ENCODE measurements at places on chromosomes 4 and X.

DNA sequence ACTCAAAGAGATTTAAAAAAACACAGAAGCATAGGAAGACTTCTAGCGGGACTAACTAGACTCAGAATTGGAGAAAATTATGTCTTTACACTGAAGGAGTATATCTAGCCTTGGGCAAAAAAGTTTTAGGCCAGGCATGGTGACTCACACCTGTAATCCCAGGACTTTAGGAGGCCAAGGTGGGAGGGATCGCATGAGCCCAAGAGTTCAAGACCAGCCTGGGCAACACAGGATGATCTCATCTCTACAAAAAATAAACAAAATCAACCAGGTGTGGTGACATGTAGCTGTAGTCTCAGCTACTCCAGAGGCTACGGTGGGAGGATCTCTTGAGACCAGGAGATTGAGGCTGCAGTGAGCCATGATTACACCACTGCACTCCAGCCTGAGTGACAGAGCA is 99.5 kb downstream of the NEUROG2 start:
- no peak for DNase-seq

DNA sequence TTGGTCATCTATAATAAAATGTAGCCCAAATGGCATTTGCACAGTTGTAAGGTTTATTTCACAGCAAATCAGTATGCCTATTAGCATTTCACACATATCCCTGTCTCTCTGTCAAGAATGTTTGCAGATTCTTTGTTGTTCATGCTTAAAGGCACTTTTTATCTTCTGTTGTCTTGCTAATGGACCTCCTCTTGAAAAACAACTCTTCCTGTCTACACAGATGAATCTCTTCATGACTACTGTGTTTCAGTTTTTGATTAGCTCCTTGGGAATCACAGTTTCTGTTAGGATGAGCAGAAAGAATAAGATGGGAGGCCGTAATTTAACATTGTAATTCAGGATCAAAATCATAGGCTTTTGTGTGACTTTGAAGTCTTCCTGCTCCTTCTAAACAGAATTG is 35.5 kb upstream of the SLC4A4 start:
- DNase-seq = no peak

- no peak for DNase-seq
These were observed 30.0 kb downstream of the IRF2 start for GRCh38 chr4:184444215-184444952.

GRCh38 chrX:47216393-47216925 is 2.0 kb upstream of the CDK16 start:
- no peak for DNase-seq

DNA sequence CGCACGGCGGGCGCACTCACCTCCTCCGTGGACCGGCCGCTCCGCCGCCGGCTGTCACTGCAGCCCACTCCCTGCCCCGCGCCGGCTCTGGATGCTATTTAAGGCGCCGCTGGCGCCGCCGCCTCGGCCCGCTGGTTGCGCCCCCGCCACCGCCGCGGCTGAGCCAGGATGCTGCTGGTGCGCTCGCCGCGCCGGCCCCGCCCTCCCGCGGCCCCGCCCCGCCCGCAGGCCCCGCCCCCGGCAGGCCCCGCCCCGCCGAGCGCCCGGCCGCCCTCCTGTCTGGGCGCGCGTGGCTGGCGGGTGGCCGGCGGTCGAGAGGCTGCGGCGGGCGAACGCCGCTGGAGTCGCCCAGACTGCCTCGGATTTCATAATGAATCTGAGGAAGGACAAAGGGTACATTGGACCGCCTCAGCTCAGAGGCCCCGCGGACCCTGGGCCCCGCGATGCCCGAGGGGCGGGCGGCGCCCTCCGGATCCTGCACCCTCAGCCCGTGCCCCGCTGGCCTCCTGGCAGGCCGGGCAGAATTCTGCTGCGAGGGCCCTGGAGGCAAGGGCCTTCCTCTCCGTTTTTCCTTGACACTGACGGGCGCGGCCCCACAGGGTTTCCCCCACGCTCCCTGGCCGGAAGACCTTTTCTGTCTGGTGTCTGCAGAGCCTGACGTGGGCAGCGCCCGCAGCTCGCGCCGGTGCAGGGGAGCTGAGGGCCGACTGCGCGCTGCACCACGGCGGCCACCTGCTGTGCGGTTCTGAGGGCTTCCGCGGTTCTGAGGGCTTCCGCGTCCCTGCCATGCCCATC is at the start of gene ACSL1:
Gene ACSL1 (minus strand): TSS at position 73 of the 795 bp plus-strand sequence. CDS start 22,454 bp downstream, outside the sequence.
- DNase-seq = peak; percentile 49

DNA sequence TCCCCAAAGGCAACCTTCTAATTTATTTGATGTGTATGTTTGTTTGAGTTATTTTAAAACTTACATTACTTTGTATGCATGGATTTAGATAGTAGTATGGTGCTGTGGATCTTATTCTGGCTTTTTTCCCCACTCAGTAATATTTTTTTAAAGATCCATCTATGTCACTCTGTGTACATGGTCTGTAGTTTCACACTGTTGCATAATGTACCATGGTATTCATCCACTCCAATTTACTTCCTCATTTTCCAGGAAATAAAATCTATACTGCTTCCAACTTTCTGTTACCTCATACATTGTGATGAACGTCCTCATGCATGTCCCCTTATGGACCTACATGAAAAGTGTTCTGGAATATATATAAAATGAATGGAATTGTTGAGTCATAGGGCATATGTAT is 17.6 kb downstream of the ARMCX2 start:
- DNase-seq = no peak

DNA sequence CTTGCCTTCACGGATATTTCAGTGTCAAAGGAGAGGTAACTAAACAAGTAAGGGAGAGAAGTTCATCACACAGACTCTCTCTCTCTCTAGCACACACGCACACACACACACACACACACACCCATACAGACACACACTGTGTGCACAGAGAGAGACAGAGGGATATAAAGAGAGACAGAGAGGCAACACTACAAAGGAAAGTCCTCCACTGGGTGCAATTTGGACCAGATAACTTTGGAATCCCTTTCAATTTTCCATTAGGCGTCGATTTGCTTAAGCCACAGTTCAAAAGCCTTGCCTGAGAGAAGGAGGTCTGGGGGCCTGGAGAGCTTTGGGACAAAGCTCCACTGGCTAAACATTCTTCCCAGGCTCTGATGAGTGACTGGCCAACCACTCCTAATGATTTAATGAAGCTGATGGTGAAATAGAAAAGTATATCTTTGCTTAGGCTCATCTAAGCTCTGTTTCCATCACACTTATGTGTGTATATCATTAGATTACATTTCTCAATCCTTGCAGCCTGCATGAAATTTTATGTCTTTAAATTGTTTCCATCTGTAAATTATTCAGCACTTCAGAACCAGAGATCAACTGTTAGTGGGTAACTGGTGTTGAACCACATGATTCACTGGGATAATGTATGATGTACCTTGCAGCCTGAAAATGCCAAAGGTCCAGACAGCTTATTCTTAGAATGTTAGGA is 180.8 kb downstream of the MAGEB17 start:
- DNase-seq = no peak

GRCh38 chr4:150329373-150329772 is 251.1 kb downstream of the DCLK2 start:
- DNase-seq = no peak

GRCh38 chrX:3435057-3435456 is 88.6 kb upstream of the MXRA5 start:
- no peak for DNase-seq

DNA sequence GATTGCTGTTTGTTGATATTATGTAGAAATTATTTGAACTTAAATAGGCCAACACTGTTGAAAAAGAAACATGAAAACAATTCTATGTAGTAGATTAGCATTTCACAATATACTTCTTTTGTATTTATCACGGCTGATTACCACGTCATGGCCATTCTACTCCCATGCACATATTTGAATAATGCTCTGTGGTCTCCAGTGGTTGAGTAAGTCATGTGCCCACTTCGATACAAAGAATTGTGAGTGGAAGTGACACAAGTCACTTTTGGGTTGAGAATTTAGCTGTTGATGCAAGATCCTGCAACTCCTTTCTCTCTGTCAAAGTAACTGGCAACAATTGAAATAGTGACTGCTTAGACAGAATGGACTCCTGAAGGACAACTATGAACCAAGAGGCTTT is 6.7 kb upstream of the FSTL5 start:
- no peak for DNase-seq

GRCh38 chrX:71181558-71181909 is 36.9 kb downstream of the NLGN3 start:
- DNase-seq = no peak

DNA sequence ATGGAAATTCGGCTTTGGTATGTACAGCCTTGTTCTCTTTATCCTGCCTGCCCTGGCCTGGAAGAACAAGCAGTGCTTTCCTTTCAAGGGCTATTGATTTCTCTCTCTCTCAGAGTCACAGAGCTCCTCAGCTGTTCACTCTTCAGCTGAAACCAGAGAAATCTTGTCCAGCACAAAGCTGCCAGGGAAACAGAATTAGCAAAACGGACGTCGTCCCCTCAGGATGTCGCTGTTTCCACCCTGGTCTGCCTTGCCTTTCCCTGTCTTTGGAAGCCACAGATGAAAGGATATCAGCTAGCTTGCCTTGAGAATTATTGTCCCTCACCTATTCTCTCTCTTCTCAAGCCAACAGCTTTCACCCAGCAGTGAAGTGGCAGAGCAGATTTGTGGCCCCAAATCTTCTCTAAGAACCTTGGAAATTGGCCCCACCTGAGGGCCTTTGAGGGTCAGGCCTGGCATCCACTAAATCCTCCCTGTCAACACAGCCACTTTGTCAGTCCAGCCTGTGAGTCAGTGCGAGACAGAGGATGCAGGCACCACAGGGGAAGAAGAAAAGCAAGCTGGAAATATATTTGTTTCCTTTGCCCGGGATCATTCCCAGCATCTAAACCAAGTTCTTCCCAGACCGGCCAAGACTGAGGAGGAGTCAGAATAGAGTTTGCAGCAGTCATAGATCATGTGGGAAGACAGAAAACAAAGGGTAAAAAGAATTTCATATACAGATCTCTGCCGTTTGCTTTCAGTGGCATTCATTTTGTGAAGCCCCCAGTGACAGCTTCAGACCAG is 63.8 kb upstream of the MTM1 start:
- no peak for DNase-seq

- no peak for DNase-seq
These were observed 106.4 kb upstream of the FTHL17 start for GRCh38 chrX:31178064-31178768.

DNA sequence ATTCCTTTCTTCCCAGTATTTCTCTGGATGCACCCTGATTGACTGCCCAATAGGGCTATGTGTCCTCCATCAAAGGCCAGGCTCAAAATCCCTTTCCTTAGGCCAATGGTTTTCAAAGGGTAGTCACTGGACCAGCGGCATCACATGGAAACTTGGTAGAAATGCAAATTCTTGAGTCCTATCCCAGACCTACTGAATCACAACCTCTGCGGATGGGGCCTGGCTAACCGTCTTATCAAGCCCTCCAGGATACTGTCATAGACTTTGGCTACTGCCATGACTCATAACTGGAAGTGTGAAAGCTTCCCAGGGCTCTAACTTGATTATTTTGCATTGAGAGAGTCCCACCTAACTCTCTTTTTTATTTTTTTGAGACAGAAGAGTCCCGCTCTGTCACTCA is 71.9 kb upstream of the TFDP3 start:
- no peak for DNase-seq

- DNase-seq = no peak
These were observed 32.4 kb upstream of the HMX1 start for GRCh38 chr4:8904041-8904501.

DNA sequence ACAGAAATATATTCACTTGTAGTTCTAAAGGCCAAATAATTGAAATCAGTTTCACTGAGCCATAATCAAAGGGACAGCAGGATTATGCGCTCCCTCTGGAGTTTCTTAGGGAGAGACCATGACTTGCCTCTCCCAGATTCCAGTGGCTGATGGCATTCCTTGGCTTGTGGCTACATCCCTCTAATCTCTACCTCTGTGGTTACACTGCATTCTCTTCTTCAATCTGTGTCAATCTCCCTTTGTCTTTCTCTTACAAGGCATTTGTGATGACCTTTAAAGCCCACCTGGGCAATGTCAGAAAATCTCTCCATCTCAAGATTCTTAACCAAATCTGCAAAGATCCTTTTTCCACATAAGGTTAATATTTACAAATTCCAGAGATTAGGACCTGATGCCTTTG is 260.2 kb downstream of the UNC5C start:
- no peak for DNase-seq

DNA sequence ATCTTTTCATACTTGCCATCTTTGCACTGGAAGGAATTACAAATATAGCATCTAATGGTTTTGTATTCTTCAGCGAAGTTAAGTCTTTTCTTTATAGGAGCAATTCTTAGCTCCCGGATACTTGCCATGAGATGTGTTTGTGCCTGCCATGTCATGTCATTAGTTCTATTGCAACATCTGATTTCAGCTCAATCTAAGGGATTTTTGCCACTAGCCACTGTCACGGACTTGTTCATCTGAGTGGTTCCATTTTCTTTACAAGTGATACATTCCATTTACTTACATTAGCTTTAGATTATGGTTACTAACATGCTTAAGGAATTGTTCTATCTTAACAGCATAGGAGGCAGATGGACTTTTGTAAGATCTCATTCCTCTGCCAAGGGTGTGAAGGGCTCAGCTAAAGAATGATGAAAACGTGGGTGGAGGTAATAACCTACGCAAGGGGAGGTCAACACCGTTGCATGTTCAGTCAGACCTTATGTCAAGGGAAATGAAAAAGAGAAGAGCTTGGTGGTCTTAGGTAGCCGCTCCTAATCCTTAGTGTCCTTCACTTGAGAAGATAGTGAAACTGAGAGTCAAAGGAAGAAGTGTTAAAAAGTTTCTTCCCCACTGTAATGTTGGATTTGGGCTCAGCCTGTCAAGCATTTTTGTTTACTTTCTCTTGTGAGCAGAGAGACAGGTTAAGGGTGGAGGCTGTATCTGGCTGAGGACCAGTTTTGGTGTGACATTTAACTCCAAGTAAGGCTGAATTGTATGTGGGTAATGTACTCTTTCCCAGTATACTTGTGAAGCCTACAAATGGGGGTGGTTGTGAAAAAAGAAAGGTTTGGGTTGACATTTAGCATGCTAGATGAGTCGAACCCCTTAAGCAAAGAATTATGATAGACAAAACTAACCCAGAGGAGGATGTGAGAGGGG is 3.6 kb upstream of the KLHL2 start:
- no peak for DNase-seq

- DNase-seq = no peak
These were observed 59.2 kb upstream of the LEF1 start for GRCh38 chr4:108227923-108228322.

DNA sequence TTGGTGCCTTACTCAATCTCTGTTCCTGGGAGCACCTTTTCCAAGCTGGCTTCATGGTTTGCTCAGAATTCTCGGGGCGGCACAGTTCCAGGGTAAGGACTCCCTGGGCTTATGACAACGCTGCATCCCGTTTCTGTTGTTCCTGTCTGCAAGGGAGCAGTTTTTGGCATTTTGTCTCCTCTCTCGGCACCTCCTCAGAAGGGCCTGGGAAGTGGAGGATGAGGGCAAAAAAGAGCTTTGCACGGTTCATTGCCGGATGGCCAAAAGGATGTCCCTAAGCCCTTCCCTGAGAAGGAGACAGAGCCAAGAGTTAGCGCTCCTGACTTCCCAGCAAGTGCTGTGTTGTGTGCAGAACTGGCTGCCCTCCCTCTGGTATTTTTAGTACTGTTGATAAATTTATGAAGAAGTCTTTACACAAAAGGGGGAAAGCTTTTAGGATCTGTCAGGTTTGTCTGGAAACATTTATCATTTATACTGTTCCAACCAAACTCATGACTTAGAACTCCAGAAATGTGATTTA is 13.4 kb downstream of the SRD5A3 start:
- no peak for DNase-seq

Data from stimulated activated CD4-positive, alpha-beta T cell treated with anti-CD3 and anti-CD28 coated beads, Interleukin-1b, Interleukin-23, amount 100 ng/mL, for 1 hour (primary cell).